CD4-positive, alpha-beta T cell treated with Interleukin-17A for 4 hours (primary cell): ENCODE measurements at places on chromosomes 3 and 15.

DNA sequence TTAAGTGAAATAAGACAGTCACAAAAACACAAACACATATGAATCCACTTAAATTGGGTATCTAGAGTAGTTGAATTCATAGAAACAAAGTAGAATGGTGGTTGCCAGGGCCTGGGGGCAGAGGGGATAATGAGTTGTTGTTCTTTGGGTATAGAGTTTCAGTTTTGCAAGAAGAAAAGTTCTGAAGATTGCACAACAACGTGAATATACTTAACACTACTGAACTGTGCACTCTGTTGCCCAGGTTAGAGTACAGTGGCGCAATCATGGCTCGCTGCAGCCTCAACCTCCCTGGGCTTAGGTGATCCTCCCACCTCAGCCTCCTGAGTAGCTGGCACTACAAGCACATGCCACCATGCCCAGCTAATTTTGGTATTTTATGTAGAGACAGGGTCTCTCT, 14.9 kb downstream of the GRAMD2A start:
- DNase-seq: no peak

GRCh38 chr3:26428992-26429391, 193.6 kb upstream of the LRRC3B start:
- no peak for DNase-seq

DNA sequence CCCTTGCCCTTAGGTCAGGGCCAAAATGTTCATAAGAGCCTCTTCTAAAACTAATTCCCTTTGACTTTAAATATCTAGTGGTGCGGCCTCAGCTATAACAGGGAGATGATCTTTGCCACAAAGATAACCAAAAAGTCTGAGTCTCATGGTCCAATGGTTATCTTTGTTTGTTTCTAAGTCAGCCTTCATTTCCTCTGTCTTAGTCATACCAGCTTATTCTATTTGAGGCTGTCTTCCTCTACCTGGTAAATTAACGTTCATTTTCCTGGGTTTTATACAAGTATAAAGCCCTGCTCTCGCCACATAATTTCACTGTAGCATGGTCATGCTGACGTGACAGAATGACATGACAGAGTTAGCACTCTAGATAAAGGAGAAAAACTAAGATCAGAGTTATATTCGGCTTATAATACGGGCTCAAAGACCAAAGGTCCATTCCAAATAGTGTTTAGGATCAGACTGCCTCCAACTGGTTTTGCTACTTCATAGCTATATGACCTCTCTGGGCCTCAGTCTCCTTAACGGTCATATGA, 18.4 kb downstream of the ZNF860 start:
- no peak for DNase-seq

- DNase-seq: no peak
These were observed 59.6 kb downstream of the BDH1 start for GRCh38 chr3:197495999-197496745.

- no peak for DNase-seq
These were observed 4.1 kb downstream of the UBE2E1 start for GRCh38 chr3:23809840-23810342.

- DNase-seq: no peak
These were observed 279.8 kb upstream of the SEMA6D start for GRCh38 chr15:47437491-47437890.

GRCh38 chr3:160133757-160134156, 91.5 kb upstream of the C3orf80 start:
- no peak for DNase-seq

DNA sequence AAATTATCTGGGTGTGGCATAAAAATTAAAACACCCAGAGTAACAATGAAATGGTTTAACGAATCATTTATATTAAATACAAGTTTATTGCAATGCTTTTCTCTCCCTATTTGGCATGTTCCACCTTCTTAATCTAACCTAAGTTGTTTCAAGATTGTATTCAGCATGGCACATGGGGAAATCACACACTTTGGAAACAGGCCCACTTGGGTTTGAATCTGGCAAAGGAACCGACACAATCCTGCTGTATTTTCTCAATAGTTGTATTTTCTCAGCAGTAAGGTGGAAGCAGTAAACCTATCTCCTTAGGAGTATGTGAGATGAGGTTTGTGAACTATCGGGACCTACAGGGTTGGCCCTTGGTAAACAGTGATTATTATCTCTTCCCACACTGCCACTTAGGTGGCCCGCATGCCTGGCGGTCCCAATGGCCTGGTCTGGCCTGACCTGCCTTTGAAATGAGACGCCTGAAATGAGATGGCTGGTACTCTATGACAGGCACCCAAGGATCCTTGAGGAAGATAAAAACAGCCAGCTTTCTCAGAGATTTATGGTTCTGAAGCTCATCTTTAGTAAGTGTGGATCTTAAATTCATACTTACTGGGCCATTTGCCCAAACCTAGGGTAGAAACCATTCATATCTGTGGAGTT, 45.3 kb upstream of the VILL start:
- DNase-seq: no peak

GRCh38 chr3:25468866-25469319, 40.8 kb downstream of the RARB start:
- DNase-seq: no peak

GRCh38 chr3:173742491-173742890, 344.9 kb downstream of the NLGN1 start:
- no peak for DNase-seq

DNA sequence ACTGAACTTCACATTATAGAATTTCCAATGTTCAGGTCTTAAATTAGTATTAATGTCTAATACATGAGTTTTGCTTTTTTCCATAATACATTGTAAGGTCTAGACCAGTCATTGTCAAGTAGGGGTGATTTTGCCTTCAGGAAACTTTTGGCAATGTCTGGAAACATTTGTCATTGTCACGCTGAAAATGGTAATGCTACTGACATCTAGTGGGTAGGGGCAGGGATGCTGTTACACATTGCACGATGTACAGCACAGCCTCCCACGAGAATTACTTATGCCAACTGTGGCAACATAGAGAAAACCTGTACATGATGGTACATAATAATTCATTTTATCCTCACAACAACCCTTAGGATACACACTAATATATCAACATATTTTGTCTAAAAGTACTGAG, 384.1 kb downstream of the CADM2 start:
- DNase-seq: no peak

DNA sequence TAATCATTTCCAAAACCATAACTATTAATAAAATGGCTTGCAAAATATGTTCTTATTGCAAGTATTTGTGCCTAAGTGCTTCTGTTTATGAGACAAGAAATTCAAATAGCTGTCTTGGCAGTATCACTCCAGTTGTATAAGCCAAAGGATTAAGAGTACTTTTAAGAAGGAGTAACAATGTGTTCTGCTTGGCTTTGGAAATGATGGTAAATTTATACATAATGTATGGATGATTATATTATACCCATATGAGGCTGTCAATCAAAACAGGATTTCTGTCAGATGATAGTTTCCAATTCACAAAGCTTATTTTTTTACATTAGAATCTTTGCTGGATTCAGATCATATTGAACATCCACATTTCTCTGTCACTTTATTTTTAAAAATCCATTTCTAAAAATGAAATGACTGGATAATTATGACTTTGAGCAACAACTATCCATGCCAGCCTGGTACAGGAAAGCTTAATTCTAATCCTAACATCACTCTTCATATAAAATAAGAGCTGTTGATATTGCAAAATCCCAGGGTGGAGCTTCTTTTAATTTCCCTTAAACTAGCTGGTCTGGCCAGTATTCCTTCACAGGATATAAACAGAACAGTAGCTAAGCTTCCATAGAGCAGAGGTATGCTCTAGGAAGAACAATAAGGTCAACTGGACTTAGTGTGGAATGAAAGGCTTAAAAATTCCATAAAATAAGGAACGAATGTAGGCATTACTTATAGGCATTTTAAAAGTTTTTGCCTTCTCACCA, 30.0 kb upstream of the ZNF280D start:
- DNase-seq: no peak

DNA sequence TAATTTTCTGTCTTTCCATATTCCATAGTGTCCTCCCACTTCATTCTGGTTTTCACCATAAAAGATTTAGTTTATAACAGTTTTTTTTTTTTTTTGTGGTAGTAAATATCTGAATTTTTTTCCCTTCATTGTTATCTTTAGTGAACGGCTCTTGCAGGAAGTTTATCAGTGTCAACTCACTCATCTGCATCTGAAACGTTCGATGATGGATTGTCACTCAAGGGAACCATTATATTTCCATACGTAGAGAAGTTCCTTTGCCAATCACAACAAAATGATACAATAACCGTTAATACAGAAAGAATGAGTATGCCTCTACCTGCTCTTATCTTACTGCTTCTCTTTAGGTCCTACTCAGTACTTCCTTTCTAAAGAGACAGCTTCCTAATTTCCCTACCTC, 651.2 kb upstream of the KCNMB2 start:
- DNase-seq: no peak

DNA sequence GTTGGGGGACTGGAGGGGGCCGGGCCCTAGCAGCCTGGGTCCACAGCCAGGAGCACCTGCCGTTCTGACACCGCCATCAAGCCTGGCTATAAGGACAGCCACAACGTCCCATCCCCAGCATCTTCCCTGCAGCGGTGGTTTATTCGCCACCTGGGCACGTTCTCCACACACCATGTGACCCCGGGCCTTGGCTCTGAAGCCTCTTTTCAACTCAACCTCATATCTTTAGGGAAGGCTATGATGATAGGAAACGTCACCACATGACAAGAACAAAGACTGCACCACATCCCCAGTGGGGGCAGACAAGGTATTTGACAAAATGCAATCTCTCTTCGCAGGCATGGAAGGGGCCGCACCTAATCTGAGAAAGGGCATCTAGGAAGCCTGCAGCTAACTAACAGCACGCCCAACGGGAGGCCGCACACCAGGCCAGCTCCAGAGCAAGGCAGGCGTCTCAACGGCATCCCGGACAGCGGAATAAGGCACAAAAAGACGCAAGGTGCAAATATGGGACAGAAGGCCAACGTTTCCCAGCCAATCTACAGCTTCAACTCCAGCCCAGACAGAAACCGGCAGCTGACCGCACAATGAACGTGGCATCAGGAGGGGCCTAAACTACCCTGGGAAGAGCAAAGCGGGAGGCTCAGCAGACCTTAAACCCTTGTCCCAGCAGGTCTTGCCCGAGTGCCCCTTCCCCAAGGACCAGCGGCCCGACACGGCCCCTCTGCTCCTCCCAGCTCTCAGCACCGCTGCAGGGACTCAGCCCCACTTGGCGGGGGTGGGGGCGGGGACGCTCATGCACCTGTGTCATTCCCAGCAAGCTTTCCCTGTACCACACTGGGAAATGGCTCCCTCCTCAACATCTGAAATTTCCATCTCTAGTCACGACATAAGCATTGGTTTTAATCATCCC, 41.9 kb downstream of the NIPA2 start:
- no peak for DNase-seq

- DNase-seq: no peak
These were observed 21.5 kb downstream of the CNOT10 start for GRCh38 chr3:32706348-32707025.

DNA sequence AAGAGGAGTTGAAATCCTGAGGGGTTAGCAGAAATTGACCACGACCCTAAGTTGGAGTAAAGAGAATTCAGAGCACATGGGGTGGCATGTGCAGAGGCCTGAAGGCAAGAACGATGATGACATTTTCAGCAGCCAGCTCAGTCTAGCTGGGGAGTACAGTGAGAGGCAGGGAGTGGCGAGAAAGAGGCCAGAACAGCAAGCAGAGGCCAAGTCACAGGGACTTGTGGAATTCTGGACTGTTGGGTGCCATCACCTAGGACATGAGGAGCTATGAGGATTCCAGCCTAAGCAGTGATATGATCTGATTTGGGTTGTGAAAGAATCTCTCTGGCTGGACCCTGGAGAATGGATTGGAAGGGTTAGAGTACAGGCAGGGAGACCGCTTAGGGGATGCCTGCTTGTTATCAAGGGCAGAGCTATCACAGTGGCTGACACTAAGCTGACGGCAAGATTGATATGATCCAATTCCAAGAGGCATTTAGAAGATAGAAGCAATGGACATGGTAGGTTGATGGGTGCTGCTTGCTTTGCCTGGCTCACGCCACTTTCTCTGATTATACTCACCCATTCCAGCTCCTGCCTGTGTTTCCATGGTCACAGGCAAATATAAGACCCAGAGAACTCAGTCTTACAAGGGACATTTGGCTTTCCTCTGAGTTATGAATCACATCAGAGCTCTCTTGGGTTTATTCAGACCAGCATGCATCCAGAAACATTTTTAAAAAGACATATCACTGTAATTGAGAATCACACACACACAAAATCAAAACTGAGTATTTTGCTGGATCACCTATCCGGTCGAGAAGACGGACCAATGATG, 66.4 kb downstream of the LRTM1 start:
- DNase-seq: no peak

GRCh38 chr3:108877901-108878300, 55.3 kb downstream of the TRAT1 start:
- DNase-seq: no peak

DNA sequence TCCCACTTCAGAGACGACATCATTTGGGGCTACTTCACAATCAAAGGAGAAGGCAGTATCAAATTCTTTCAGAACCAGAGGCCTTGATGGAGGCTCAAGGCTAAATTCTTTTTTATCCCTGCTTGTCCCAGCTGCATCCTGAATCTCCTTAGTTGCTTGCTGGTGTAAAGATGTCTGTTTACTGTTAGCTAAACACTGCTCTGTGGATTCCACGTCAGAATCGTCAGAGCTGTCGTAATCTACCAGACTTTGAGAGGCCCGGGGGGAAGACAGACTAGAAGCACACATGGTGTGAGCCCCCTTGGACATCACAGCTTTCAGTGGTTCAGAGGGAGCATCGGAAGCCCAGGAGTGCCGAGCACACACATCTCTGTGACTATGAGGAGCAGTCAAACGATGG, 32.6 kb downstream of the LINS1 start:
- no peak for DNase-seq

- no peak for DNase-seq
These were observed 66.3 kb downstream of the LPP start for GRCh38 chr3:188220097-188220788.

- DNase-seq: no peak
These were observed 306.8 kb upstream of the STT3B start for GRCh38 chr3:31225923-31226322.

- DNase-seq: no peak
These were observed 164.3 kb downstream of the FNDC3B start for GRCh38 chr3:172203522-172204258.
